ENCODE measurements at places on chromosomes 4 and X.

DNA sequence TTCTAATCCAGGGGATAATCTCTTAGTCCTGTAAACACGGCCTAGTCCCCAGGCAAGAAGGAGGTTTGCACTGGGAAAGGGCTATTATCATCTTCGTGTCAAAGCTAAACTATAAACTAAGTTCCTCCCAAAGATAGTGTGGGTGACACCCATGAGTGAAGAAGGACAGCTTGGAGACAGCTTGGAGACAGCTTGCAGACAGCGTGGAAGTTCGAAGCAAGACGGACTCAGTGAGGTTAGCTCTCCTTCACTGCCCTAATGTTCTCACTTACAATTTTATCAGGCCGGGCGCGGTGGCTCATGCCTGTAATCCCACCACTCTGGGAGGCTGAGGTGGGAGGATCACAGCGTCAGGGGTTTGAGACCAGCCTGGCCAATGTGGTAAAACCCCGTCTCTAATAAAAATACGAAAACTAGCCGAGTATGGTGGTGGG, 19.2 kb upstream of the PLCXD1 start:
- no peak for DNase-seq

DNA sequence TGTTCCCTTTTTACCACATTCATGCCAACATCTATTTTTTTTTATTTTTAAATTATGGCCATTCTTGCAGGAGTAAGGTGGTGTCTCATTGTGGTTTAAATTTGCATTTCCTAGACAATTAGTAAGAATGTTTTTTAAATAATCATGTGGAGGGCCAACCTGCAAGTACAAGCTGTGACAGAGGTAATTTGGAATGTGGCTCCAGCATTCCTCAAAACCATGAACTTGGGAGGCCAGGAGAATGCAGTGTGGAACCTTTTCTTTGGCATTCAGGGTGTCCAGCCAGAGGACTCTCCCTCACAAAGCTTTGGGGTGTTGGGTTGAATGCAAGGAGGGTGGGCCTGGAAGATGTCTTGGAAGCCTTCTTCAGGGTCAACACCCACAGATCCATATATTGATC, 7.3 kb upstream of the TMEM185A start:
- no peak for DNase-seq

DNA sequence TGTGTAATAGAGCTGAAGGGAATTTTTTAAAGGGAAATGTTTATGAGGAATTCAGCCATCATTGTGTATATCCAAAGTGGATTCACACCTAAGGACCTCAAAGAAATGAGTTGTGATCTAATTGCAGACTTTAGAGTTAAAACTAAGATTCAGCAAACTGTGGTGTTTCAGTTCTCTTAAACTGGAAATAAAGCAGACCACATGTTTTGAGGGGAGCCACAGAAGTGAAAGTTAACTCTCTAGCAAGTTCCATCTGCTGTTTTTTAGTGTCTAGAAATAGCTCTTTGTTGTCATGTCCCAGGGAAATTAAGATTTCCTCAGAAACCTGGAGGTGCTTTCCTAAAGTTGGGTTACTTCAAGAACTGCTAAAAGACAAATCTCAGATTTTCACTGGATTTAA, 97.3 kb upstream of the DDX3X start:
- DNase-seq = no peak

GRCh38 chr4:127484117-127484516, 148.6 kb upstream of the INTU start:
- no peak for DNase-seq

- no peak for DNase-seq
Measured at GRCh38 chr4:99998062-99998867, 48.2 kb upstream of the H2AZ1 start.

- no peak for DNase-seq
Measured at GRCh38 chr4:101871962-101872676, 81.6 kb downstream of the BANK1 start.

GRCh38 chrX:2263203-2263602, 237.6 kb downstream of the DHRSX start:
- DNase-seq = no peak

DNA sequence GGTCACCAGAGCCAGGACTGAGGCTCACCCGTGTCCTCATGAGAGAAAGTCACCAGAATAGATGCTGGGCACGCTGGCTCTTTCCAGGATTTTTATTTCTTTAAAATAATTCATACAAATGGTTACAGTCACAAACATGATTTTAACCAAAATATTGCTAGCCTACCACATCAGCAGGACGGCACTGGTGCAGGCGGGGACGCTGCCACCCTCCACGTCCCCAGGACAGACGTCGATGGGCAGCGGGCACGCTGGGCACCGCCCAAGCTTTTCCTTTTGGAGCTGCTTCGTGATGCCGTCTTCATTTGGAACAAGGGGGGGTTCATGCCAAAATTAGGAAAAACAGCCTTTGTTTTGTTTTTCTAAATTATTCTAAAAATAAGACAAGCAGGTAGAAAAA, 37.6 kb downstream of the CTBP1 start:
- no peak for DNase-seq

DNA sequence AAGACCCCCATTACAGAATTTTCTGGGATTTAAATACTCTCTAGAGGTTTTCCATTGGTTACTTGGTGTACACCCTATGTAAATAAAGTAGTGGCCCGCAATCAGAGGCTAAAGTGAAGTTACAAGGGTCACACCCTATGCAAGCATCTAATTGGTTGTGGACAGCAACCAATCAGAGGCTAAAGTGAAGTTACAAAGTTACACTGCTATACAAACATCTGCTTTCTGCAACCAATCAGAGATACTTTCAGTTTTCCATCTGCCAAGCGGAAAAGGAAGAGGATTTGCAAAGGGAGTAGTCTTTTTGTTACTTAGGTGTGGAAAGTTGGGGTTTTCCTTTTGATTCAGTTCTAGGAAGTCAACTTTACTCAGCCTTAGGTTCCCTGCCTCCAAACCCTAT, 2.0 kb upstream of the ATRX start:
- no peak for DNase-seq

DNA sequence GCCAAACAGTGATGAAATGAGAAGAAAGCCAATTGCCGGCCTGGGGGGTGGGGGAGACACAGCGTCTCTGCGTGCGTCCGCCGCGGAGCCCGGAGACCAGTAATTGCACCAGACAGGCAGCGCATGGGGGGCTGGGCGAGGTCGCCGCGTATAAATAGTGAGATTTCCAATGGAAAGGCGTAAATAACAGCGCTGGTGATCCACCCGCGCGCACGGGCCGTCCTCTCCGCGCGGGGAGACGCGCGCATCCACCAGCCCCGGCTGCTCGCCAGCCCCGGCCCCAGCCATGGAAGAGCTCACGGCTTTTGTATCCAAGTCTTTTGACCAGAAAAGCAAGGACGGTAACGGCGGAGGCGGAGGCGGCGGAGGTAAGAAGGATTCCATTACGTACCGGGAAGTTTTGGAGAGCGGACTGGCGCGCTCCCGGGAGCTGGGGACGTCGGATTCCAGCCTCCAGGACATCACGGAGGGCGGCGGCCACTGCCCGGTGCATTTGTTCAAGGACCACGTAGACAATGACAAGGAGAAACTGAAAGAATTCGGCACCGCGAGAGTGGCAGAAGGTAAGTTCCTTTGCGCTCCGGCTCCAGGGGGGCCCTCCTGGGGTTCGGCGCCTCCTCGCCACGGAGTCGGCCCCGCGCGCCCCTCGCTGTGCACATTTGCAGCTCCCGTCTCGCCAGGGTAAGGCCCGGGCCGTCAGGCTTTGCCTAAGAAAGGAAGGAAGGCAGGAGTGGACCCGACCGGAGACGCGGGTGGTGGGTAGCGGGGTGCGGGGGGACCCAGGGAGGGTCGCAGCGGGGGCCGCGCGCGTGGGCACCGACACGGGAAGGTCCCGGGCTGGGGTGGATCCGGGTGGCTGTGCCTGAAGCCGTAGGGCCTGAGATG, at the start of gene SHOX:
TSS of gene SHOX (plus strand) at position 180 of the 885 bp plus-strand sequence. CDS start at position 287, 107 bp downstream.
- no peak for DNase-seq

DNA sequence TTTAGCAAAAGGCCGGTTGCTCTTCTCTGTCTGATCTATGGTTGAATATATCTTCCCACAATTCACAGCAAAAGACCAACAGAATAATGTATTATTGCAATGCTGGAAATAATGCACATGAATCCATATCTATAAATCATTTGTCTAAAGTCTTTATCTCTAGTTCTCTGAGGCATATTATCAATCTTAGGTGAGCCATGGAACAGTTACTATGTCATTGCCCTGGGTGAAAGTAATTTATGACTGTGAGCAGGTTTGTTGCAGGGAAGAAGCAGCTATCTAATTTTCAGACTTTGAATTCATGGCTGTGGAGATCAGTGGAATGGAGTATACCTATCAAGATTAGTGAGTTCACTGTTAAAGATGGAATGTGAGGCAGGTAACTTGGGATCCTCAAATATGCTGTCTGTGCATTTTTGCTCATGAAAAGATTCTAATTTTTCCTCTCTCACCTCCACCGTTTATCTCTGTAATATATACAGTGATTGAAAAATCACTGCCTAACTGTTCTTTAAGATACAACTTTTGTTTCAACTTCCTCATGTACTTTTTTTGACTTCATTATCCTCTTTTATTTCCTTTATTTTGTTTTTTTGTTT, 256.8 kb upstream of the ARSJ start:
- no peak for DNase-seq

GRCh38 chr4:182144626-182145333, 98.4 kb upstream of the TENM3 start:
- no peak for DNase-seq

DNA sequence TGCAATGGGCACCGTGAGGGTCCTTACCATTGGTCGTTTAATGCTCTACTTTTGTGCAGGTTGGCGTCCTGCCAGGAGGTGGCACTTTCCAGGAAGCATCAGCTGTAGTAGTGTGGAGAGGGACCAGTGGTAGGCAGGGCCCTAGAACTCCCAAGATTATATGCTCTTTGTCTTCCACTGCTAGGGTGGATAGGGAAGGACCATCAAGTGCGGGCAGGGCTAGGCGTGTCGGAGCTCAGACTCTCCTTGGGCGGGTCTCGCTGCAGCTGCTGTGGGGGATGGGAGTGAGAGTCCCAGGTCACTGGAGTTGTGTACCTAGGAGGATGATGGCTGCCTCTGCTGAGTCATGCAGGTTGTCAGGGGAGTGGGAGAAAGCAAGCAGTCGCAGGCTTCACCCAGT, 134.7 kb downstream of the KLF8 start:
- no peak for DNase-seq

DNA sequence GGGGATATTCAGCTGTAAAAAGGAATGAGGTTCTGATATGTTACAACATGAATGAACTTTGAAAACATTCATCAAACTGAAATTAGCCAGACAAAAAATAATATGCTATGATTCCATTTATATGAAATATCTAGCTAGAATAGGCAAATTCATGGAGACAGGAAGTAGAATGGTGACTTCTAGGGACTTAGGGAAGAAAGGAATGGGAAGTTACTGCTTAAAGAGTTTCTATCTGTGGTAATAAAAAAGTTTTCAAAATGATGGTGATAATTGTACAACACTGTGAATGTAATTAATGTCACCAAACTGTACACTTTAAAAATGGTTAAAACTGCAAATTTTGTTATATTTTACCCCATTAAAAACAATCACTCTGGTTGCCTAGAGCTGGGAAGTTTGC, 30.2 kb downstream of the SMIM14 start:
- DNase-seq = no peak

- DNase-seq = no peak
Measured at GRCh38 chr4:148116264-148116663, 325.9 kb downstream of the NR3C2 start.

- no peak for DNase-seq
Measured at GRCh38 chr4:140108243-140108642, 45.7 kb downstream of the MAML3 start.

DNA sequence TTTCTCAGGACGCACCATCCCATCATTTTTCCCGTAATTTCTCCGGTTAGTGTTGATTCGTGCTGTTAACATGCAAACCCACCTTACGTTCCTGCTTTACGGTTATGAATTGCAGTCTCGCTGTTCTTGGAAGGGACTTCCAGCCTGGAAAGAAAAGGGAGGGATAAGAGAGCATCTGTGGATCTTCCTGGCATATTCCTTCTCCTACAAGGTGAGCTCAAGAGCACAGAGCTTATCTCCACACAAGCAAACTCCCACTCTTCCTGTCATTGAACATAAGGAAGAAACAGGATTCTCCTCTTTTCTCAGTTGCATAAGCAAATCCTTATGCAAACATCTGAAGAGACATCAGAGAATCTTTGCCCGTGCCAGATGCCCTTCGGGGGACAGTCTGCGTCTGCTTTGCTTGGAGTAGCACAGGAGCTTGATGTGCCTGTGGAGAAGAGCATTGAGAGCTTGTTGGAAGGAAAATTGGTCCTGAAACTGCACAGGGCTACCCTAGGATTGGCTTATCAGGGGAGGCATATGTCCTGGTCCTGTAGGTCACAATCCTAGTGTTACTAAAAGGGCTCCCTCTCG, 127.0 kb downstream of the ASMT start:
- no peak for DNase-seq

GRCh38 chr4:155667568-155668511, 1.2 kb downstream of the GUCY1A1 start:
- DNase-seq = no peak

DNA sequence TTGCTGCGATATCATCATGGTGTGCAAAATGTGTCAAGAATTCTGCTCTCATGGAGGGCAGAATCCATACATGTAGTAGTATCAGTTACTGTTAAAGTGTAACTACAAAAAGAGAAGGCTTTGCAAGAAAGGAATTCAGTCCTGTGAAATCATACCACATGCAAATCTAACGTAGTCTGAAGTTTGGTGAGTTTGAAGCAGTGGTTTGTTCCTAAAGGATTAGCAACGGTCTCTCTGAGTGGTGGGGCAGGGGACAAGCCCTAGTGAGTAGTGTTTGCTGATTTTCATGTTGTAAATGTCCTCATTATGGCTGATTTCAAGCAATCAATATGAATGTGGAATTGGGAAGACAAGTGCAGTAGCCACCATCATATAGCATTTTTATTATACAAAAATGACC, 47.1 kb upstream of the CLNK start:
- DNase-seq = no peak

- no peak for DNase-seq
Measured at GRCh38 chrX:67570839-67571238, 27.0 kb downstream of the AR start.

DNA sequence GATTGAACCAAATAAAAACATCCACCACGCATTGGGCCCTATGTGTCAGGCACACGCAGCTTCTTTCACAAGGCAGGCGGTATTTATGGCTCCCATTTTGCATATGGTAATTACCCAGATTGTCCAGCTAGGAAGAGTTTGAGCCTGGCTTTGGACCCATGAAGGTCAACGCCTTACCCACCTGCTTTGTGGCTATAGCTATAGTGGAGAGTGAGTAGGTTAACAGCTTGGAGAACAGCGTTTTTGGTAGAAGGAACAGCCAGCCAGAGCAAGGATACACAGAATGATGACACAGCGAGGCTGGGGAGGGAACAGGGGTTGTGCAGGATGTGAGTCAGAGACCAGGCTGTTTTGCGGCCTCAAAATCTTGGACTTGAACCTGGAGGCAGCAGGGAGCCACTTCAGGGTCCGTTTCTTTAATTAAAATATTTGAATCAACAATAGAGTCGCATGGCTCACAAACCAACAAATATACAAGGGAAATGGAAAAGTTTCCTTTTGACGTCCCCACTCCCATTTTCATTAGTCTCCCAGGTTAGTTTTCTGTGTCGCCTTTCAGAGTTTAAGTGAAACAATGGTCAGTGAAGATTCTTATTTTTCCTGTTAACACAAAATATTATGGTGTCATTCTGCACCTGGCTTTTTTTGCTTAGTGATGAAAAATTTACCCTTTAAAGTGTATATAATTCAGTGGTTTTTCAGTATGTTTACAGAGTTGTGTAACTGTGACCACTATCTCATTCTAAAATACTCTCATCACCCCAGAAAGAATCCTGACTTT, 118.2 kb upstream of the STX18 start:
- DNase-seq = no peak
